ENCODE measurements at places on chromosomes 12 and 14.

GRCh38 chr14:32478050-32478449 is 149.0 kb downstream of the AKAP6 start:
- DNase-seq, result no peak

GRCh38 chr12:117334051-117334450 is 27.4 kb downstream of the NOS1 start:
- no peak for DNase-seq

DNA sequence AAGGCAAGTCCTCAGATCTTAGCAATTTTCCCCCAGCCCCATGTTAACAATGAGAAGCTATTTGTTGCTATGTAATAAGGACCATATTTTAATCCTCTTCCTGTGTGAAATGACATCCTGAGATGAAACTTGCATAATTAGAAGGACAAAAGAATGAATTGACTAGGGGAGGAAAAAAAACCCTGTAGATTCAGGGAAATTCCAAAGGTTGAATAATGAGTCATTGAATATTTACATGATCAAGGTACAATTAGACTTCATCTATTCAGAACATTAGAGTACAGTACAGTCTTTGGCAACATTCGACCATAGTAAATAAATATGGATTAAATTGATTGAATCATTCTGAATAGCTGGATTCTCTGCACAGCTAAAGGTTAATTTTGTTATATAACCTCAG is 9.4 kb downstream of the MYBPC1 start:
- no peak for DNase-seq

GRCh38 chr12:92602476-92602875 is 100.3 kb upstream of the PLEKHG7 start:
- DNase-seq, result no peak

GRCh38 chr12:5441497-5442236 is 9.8 kb downstream of the NTF3 start:
- DNase-seq, result no peak

DNA sequence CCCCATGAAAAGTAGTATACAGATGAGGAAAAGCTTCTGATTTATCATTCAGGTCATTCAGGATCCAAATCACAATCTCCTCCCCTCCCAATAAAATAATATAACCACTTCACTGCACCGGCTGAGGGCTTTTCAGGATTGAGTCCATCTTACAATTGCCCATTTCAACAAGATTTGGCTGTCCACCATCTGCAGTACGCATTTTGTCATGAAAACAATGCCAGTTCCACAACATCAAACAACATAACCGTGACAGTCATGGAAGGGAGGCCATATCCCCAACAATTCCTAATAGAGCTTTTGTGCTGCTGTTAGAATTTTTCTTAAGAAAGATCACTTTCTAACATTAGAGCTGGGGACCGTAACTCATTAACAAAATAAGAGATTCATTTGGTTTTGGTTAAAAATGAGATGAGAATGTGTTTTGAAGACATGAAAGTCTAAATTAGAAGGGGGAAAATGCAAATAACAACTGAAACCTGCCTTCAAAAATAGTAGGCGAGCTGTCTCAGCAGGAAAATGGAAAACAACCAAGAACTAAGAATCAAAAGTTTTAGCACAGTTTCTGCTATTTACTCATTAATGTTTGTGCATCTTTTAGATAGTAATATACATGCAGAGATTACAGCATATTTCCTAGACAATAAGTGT is 38.3 kb upstream of the TMTC2 start:
- no peak for DNase-seq

DNA sequence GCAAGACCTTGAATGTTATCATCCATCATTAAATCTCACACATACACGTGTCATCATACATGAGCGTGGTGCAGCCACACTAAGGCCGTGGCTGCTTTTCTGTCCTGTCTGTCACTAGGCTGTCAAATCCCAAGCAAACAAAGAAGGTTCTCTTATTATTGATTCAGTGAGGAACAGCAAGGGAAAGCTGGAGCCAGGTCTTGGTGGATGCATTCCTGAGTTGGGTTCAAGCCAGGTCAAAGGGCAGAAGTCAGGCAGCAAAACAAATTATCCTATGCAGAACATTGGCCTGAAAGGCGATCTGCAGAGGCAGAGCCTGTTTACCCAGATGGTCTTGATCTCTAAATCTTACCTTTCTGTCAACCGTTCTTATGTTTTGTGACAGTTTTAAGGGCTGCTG is 252.3 kb downstream of the NEDD1 start:
- DNase-seq, result no peak

DNA sequence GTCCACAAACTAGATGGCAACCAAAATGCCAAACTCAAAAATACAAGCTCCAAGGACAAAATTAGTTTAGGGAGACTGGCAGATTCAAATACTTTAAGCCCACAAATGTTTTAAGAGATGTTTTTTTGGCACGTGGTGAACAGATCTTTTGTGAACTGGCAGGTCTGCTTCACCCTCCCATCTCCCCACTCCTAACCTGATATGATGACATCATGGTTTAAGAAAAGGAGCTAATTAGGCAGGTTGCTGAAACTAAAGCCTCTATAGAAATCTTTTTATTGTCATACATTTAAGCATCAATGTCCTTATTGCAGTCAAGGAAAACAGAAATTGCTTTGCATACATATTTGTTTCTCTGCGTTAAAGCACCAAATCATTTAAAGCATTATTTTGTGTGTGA is 5.8 kb downstream of the LRIG3 start:
- no peak for DNase-seq

Data from NCI-H1092 (cell line).